NCI-H774 (cell line): ENCODE measurements at places on chromosomes 12 and 14.

GRCh38 chr14:76293923-76294322 lies 82.0 kb upstream of the ESRRB start:
- no peak for DNase-seq

GRCh38 chr14:49857427-49858003 lies 4.9 kb upstream of the NEMF start:
- DNase-seq, result no peak

DNA sequence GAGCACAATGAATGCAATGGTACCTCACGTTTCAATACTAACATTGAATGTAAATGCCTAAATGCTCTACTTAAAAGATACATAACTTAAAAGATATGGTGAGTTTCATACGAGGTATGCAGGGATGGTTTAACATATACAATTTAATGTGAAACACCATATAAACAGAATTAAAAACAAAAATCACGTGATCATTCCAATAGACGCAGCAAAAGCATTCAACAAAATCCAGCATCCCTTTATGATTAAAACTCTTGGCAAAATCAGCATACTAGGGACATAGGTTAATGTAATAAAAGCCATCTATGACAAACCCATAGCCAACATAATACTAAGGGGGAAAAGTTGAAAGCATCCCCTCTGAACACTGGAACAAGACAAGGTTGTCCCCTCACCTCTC lies 845.7 kb downstream of the SLC16A7 start:
- DNase-seq, result no peak

DNA sequence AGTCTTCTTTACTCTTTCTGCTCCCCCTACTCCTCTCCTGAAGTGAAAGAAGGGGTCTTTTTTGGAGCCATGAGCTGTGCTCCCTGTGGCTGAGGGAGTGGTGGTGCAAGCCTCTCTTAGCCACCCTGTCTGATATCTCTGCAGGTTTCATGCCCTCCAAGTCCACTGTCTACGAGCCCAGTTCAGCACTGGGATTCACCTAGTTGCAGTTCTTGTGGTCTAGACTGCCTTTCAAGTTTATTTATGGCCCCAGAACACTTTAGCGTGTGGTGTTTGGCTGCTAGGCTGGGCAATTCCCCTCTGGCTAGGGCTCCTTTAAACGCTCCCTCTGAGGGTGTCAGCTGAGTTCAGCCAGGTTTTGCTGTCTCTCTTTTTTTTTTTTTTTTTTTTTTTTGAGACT lies 908.6 kb downstream of the TRHDE start:
- no peak for DNase-seq

GRCh38 chr14:38839694-38840365 lies 263.2 kb downstream of the SEC23A start:
- no peak for DNase-seq

DNA sequence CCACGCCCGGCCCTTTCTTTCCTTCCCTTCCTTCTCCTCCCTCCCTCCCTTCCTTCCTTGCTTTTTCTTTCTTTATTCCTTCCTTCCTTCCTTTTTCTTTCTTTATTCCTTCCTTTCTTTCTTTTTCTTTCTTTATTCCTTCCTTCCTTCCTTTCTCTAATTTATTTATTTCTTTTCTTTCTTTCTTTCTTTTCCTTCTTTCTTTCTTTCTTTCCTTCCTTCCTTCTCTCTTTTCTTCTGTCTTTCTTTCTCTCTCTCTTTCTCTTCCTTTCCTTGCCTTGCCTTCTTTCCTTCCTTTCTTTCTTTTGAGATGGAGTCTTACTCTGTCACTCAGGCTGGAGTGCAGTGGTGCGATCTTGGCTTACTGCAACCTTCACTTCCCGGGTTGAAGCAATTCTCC lies 15.9 kb downstream of the CCDC177 start:
- no peak for DNase-seq

GRCh38 chr12:124098887-124099286 lies 125.9 kb downstream of the ZNF664 start:
- DNase-seq, result no peak

DNA sequence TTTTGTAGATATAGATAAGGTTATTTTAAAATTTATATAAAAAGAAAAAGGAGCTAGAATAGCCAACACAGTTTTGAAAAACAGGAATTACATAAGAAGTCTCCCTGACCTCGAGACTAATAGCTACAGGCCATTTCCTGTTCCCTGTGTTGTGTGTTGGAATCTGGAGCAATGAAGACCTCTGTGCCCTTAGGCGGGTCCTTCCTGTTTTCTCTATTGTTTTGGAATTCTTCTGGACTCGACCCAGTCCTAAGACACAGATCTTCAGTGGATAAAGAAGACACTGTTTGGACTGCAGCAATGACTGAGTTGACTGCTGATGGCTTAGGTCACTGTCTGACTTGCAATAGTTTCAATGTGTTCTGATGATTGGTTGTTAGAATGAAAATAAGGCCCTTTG lies 26.2 kb downstream of the SNRPF start:
- DNase-seq, result no peak

DNA sequence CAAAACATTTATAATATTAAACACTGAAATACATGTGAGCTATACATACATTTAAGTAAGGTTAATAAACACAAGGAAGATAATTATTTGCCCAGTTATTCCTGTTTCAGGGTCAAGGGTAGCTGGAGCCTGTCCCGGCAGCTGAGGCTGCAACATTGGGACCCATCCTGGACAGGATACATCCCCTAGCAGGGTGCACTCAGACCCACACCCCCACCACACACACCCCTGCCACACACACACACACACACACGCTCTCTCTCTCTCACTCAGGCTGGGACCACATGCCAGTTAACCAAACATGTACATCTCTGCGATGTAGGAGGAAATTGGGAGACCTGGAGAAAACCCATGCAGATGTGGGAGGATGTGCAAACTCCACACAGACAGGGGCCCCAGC lies 112.6 kb upstream of the TMCC3 start:
- no peak for DNase-seq

GRCh38 chr12:41018010-41018409 lies 170.1 kb upstream of the PDZRN4 start:
- DNase-seq, result no peak

- DNase-seq, result no peak
Observed at GRCh38 chr14:25001156-25001555, 48.8 kb downstream of the STXBP6 start.

GRCh38 chr14:69772082-69773017 lies 5.4 kb downstream of the SRSF5 start:
- DNase-seq, result no peak

- DNase-seq, result no peak
Observed at GRCh38 chr12:117213295-117213808, 23.1 kb upstream of the FBXO21 start.

GRCh38 chr14:52873694-52874093 lies 77.2 kb downstream of the FERMT2 start:
- DNase-seq, result no peak

DNA sequence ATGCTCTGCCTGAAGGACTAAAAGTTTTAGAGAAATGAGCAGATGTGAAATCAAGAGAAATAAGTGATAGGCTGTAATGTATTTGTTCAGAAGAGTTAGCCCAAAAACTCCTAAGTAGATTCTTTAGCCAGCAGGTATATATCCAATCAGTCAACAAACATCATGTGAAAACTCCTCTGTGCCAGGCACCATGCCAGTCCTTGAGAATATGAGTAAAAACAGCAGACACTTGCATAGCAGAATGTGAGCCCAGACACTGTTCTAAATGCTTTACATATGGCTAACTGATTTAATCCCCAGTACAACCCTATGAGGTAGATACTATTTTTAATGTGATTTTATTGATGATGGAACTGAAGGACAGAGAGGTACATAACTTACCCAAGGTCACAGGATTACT lies 329.8 kb downstream of the PAWR start:
- no peak for DNase-seq

- peak; percentile 95 for DNase-seq
Observed at GRCh38 chr12:79690638-79691510, at the start of gene PAWR. Gene PAWR (minus strand): TSS chr12:79690964. CDS start chr12:79690244, 720 bp downstream.

DNA sequence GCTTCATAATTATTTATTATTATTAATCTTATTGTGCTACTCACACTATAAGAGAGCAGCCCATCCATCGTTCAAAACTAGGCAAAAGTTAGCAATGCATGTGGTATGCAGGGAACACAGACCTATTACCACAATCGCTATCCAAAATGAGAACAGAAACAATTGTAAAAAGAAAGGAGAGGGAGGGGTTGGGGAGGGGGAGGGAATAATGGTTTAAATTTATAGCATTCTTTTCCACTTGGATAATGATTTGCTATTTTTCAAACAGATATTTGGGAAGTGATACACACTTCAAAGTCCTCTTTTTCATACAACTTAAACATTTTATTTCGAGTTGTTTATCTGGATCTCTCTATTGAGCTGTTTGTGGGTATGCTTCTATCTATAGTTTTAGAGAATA lies 248.6 kb upstream of the SOX5 start:
- no peak for DNase-seq

DNA sequence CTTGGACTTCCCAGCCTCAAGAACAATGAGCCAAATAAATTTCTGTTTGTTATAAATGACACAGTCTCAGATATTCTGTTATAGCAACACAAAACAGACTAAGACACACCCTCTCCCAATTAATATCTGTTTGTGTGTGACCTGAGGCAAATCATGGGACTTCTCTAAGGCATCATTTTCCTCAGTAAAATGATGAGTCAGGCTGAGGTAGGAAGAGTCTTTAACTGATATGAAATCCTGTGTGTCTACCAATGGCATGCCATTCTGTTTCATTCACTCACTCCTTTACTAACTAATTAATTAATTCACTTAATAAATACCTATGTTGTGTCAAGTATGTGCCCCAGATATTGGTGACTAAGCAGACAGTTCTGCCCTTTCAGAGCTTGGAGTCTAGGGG lies 258.4 kb upstream of the CRY1 start:
- no peak for DNase-seq

DNA sequence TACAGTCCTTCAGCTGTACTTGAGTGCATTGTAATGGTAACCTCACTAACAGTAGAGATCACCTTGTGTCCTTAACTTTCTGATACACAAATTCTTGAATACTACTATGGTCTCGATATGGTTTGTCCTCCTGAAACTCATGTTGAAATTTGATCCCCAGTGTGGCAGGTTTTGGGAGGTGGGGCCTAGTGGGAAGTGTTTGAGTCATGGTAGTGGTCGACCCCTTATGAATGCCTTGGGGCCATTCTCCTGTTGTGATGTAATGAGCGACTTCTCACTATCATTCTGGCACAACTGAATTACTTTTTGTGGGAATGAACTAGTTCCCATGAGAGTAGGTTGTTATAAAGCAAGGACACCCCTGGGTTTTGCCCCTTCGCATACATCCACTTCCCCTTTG lies 52.3 kb downstream of the IPO8 start:
- DNase-seq, result no peak

DNA sequence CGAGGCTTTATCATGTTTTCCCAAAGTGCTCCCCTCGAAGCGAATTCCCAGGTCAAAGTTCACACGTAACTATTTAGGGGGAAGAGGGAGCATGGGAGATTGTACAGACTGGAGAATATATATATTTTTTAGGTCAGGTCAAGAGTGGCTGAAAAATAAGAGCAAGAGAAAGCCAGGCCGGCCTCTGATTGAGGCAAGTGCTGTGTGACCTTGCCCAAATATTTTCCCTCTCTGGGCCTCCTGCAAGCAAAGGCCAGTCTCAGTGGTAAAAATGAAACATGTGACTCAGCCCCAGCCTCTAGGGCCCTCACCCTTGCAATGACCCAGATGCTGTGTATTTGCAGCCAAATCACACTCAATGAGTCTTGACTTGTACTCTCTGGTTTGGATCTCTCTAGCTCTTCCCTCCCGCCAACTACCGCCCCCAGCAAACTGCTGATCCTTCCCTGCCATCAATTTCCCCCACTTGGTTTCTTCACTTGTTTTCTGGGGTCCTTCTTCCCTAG lies 34.1 kb downstream of the SMUG1 start:
- DNase-seq, result no peak

- no peak for DNase-seq
Observed at GRCh38 chr14:68577802-68578541, 214.9 kb downstream of the ZFP36L1 start.

DNA sequence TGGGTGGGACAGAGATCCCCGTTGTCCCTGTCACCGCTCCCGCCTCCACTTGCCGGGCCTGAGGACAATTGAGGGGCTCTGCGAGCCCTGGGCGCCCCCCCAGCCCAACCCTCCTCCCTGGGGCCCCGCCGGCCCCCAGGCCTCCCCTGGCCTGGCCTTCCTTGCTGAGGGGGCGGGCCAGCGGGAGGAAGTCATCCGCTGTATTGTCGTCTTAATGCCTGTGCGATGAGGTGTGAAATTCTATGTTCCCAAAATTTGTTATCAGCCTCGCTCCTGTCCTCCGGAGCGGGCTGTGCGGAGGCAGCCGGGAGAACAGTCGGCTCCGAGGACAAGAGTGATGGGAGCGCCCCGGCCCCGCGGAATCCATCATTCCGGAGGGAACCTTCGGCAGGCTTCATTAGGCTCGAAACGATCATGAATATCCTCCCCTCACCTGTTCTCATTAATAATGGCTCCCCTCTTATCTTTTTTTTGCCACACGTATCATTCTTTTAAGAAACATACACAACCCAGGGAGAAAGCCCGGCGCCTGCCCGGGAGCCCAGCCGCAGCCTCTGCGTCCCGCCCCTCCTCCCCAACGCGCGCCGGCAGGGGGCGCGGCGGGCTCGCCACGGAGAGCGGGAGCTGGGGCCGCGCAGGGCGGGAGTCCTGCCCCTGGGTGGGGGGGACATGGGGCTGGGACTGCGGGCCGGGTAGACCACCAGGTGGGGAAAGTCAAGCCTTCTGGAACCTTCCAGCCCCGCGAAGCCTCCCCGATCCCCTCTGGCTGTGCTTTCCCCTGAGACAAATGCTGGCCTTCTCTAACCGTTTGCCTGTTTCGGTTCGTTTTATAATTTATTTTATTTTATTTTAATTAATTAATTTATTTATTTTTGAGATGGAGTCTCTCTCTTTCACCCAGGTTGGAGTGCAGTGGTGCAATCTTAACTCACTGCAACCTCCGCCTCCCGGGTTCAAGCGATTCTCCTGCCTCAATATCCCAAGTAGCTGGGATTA lies 17.1 kb upstream of the DLK1 start:
- DNase-seq, result no peak

DNA sequence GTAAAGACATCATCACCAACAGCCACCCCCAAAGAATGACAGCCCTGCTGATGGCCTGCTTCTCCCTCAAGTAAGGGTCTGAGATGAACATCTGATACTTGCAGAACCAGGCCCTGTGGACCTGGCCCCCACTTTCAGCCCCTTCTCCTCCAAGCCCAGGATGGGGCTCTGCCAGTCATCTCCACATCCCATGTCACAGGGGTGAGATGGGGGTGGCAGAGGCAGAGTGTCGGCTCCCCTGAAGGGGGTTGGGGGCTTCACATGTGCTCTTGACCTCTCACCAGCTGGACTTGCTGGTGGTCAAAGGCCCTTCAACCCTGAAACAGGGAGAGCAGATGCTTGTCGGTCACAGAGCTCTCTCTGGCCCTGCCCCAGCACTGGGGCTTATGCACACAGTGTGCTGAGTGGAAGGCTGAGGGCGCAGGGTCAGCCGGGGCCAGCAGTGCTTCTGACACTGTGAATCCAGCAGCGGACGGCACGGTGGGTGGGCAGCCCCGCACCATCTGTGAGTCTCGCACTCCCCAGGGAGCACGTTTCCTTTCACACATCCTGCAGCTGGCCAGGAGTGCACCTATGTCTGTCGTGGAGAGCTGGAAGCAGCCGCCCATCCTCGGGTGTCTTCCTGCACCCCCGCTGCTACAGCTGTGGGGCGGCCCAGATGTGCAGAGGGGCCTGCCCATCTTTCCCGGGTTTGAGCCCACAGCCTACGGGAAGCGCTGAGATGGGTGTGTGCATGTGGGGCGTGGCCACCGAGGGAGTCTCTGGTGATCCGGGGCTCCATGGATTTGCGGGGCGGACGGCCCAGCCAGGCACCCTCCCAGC lies 94.3 kb downstream of the ADGRD1 start:
- DNase-seq, result no peak
